Hindlimb muscle (tissue), 1 donor: ENCODE measurements at places on chromosomes 12 and 14.
A peak's percentile ranks its signal among the peaks of the same experiment; 100 is the strongest.

- DNase-seq, result no peak
These were observed 20.3 kb downstream of the RHOF start for GRCh38 chr12:121773011-121773777.

DNA sequence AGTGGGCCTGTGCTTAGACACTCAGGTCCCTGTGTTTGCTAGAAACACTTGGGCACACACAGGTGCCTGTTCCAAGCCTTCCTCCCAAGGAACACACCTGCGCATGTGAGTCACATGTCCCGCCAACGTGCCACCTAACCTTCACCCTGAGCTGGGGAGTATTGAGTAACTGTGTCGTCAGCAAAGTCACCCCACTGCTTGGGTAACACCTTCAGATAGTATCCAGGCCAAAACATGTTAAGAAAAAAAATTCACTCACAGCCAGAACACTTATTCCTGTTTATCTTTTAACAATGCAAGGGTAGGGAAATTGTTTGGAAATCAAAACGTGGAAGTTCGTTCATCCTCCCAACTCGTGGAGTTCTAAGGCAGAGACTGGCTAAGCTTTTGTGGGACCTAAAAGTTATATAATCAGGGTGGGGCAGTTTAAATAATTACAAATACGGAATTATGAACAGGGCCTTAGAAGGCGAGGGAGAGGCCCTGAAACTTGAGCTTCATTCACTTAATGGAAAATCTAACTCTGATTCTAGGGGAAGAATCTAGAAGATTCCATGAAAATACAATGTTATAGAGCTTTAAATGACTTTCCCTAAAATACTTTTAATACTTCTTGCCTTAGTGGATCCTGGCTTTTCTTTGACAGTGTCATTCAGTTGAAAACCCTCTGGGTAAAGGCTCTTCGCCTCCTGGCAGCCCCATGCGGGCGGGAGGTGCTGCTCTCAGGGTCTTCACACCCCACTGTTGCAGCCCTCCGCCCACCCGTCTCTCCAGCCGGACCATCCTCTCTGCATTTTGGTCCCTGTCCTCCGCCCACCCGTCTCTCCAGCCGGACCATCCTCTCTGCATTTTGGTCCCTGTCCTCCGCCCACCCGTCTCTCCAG is 30.3 kb upstream of the ADIPOR2 start:
- DNase-seq, result no peak

- no peak for DNase-seq
These were observed 122.4 kb downstream of the DACT1 start for GRCh38 chr14:58760121-58760520.

DNA sequence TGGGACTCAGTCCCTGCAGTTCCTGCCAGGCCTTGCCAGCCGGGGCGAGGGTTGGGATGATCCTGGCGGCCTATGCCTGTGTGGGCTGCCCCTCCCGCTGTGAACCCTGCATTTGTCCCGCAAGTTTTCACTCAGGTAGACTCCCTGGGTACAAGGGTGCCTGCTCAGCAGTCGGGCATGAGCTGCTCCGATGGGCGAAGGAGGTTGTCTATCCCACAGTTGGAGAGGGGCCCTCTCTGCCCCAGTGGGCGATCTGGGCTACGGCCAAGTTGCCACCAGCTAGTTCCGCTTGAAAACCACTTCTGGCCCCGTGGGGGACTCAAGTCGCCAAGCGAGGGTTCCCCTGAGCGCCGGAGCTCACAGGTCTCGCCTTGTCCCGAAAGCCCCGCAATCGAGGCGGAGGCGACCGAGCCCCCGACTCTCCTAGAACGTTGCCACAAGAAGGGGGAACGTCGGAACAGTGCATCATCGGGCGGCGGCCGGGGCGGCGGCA is 365 bp upstream of the TPI1 start:
- DNase-seq, result no peak

GRCh38 chr12:97757481-97758193 is 295.0 kb downstream of the RMST start:
- peak; percentile 28 for DNase-seq

- no peak for DNase-seq
These were observed 36.9 kb upstream of the SMUG1 start for GRCh38 chr12:54225666-54226065.

DNA sequence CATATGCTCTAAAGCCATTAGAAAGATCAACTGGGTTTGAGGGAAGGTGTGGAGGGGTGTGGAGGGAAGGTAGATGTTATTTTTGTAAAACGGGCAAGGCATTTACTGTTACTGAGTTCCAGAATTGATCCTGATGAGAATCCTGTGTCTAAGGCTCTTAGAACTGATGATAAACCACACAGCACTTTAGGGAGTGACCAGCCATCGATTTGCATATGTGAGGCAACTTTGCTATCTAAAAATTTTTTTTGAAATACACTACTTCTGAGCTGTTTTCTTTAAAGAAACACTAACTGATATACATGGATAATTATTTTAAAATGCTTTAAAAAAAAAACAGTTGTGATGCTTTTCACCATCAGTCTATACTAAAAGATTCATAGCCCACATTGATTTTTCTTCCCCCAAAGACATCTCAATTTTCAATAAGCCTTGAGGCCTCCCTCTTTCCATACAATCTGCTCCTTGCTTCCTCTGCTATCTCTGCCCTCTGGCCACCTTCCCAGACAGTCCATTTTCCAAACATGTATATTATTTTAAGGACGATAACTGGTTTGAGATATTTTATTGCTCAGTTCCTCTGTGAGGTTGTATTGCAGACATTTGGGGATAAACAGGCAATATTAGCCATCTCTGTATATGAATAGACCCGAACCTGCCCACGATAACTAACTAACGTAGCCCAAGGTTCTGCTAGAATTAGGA is 265.9 kb downstream of the EFCAB11 start:
- DNase-seq, result no peak
